ENCODE measurements at places on chromosomes 2 and 18.

DNA sequence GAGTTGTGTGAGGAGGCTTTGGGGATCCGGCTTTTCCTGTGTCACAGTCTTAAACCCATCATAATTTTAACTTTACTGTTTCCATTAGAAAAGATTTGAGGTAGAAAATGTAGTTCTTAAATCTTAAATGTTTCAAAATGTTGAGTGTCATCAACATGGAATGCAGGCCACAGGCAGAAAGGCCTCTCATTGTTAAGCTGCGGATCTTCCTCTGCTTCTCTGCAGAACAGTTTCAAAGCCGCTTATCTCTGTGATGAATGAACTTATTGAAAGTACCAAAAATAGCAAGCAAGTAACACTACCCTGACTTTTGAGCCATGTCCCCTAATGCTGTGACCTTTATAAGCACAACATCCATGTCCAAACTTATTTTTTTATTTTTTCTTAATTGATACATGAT lies 1645.8 kb downstream of the DPP10 start:
- no peak for DNase-seq

GRCh38 chr2:105803773-105804172 lies 59.1 kb downstream of the NCK2 start:
- DNase-seq, result no peak

DNA sequence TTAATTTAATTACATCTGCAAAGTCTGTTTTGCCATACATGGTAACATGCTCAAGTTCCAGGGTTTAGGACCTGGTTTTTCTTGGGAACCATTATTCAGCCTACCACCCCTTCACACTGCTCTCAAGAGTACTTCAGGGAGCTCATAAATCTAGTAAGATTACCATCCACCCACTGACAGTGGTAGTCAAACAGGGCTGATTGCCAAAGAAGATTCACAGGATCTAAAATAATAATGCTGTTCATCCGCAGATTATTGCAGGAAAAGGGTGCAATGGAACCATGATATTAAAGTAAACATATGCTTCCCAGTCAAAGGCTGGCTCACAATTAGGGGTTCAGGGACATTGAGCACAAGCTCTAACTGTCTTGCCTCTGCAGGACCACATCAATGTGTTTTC lies 148.0 kb upstream of the CYRIA start:
- no peak for DNase-seq

DNA sequence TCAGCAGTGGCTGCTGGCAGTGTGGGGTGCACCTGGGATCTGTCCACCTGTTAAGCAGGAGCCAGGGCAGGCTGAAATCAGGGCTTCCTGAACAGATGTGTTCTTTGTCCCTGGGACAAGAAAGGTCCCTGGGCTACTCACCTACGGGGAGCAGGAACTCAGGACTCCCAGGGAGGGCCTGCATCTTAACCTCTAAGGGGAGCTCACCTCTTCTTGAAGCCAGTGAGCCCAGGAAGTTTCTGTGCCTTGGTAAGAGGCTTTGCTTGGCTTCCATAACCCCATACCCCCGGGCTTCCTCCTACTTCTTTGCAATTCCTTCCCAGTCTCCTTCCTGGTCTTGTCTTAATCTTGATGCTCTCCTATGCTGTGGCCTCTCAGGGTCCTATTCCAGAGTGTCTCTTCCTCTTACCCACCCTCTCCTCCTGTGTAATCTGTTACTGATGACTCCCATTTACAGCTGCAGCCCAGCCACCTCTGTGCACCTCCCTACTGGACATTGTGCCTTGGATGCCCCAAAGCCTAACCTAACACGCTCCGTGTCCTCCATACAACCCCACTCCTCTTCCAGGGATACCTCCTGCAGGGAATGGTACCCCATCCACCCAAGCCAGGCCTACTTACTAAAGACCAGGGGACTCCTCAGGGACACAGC lies 55.7 kb upstream of the MAPRE3 start:
- no peak for DNase-seq

- peak; percentile 1 for DNase-seq
Observed at GRCh38 chr2:224401641-224402342, at the start of gene FAM124B. FAM124B (minus strand) TSS chr2:224402107; CDS start chr2:224401768, 339 bp downstream.

DNA sequence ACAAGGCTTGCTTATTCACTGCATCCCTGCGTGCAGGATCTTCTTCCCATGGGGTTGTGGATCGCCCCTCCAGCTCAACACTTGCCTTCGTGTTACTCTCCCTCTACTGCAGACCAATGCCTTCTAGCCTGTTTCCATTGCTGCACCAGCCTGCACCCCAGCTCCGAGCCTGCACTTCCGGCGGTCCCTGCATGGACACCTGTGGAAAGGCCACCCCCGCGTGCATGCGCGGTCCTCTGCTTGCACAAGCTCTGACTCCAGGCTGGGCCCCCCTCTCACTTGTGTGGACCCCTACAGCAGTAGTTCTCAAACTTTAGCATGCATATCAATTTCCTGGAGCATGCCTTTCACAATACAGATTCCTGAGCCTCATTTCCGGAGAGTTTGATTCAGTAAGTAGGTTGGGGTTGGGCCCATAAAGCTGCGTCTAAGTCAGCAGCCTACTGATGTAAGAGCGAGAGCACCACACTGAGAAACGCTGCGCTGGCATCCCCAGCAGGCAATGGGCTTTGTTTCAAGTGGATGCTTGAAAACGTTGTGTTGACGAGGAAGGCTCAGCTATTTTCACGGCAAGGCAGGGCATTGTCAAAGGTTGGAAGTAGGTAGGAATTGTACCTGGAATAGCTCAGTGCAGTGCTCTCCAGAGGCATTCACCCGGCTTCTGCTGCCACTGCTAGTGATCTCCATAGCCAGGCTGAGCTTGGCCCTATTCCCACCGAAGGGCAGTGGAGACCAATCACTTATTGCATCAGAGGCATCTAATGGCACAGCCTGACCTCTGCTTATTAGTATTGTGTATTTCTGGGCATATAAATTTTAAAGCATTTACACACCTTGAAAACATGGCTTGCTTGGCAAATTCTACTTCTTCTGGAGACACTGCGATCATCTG lies 32.6 kb downstream of the CREG2 start:
- no peak for DNase-seq

GRCh38 chr2:981258-981657 lies 30.6 kb downstream of the SNTG2 start:
- no peak for DNase-seq

GRCh38 chr18:68427951-68428401 lies 286.9 kb downstream of the TMX3 start:
- DNase-seq, result no peak

DNA sequence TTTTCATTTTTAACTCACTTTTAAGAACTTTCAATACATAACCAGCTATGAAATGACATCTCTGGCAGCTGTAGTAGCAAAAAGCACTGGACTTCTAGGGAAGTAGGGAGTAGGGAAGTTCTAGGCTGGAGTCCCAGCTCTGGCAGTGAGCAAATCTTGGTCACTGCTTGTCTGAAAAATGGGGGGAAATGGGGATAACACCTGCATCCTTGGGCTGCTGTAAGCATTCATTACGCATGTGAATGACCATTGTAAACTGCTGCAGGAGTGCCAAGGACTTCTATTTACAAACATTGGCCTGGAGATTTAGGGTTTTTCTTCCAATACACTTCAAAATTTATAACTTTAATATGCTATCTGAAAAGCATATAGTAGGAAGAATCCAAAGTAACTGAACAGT lies 972 bp upstream of the MPP4 start:
- no peak for DNase-seq

GRCh38 chr2:129753261-129753660 lies 226.2 kb upstream of the RAB6C start:
- no peak for DNase-seq

DNA sequence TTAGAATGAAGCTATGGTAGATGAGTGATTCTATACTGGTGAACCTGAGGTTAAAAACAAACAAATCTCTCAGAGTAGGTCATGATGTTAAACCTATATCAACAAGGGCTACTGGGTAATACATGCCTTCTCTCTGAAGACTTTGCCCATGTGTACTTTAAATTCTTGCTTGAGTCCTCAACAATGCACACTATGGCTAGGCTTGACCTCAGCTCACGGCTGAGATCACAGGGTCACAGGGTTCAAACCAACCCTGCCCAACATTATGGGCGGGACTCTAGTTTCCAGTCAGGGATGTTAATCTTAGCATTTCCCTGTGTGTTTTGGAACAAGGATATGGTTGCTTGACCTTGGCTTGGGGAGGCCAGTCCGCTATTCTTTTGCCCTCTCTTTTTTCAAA lies 7.7 kb downstream of the CD28 start:
- DNase-seq, result no peak

GRCh38 chr2:217996361-217996760 lies 6.4 kb downstream of the TNS1 start:
- DNase-seq, result no peak

DNA sequence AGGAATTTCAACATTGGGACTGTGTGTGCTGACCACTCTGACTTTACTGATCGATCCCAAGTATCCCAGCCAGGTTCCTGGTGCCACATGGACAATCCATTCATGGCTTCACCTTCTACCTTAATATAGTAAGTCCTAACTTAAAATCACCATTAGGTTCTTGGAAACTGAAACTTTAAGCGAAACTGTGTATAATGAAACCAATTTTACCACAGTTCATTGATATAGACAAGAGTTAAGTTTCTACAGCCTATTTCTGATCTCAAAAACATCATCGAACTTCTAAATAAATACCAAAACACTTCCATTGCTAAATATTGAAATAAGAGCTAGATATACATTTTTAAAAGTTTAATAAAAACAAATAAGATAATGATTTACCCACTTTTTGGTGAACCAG lies 4.4 kb upstream of the EXOC6B start:
- no peak for DNase-seq

DNA sequence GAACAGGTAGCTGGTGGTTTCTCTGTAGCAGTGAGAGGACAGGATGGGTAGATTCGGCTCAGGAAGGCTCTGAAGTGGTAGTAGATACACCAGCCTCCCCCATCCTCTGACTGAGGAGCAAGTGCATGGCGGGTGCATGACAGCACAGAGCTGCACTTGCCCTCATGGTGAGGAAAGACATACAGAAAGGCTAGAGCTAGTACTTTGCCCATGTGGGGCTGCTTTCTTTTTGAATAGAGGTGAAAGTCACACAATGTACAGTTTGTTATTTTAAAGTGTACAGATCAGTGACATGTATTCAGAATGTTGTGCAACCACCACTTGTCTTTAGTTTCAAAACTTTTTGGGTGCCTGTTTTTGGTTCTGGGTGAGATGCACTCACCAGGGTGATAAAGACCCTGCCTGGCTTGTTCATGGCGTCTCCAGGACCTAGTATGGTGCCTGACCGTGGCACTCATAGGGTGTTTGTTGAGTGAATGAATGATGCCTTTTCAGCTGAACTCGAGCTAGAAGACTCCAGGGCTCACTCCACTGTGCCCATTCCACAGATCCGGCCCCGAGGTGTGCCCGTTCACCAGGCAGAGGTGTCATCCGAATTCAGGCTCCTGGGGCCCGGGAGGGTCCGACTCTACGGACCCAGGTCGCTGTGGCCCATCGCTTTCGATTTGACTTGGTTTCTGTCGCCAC lies 421 bp upstream of the VAMP5 start:
- peak; percentile 17 for DNase-seq

GRCh38 chr2:133841900-133842299 lies 273.6 kb upstream of the NCKAP5 start:
- no peak for DNase-seq

GRCh38 chr2:232348936-232349335 lies 29.6 kb upstream of the ALPP start:
- DNase-seq, result no peak

- DNase-seq, result no peak
Observed at GRCh38 chr18:11548396-11548795, 61.0 kb upstream of the SLC35G4 start.

GRCh38 chr2:135840601-135841000 lies 3.6 kb upstream of the LCT start:
- DNase-seq, result no peak

GRCh38 chr18:59986139-59986538 lies 86.3 kb downstream of the PMAIP1 start:
- no peak for DNase-seq

- no peak for DNase-seq
Observed at GRCh38 chr2:102977426-102978090, 215.7 kb downstream of the TMEM182 start.

- no peak for DNase-seq
Observed at GRCh38 chr18:8662560-8663255, 42.6 kb upstream of the MTCL1 start.

- no peak for DNase-seq
Observed at GRCh38 chr2:219287580-219288265, 8.6 kb downstream of the DNAJB2 start.

DNA sequence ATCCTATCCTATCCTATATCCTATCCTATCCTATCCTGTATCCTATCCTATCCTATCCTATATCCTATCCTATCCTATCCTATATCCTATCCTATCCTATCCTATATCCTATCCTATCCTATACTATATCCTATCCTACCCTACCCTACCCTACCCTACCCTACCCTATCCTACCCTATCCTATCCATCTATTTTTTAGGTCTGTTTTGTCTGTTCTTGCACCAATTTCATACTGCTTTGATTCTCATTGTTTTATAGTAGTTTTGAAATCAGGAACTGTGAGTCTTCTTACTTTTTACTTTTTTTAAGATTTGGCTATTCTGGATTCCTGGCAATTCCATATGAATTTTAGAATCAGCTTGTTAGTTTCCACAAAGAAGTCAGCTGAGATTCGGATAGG lies 118.5 kb downstream of the TGFA start:
- DNase-seq, result no peak

DNA sequence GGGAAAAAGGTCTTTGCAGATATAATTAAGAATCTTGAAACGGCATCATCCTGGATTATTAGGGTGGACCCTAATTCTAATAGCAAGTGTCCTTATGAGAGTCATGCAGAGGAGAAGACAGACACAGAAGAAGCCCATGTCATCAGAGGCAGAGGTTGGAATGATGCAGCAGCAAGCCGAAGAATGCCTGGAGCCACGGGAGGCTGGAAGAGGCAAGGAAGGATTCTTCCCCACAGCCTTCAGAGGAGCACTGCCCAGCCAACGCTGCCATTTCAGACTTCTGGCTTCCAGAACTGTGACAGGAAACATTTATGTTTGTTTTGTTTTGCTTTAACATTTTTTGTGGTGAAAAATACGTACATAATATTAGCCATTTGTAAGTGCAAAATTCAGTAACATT lies 72.3 kb downstream of the MCFD2 start:
- DNase-seq, result no peak

DNA sequence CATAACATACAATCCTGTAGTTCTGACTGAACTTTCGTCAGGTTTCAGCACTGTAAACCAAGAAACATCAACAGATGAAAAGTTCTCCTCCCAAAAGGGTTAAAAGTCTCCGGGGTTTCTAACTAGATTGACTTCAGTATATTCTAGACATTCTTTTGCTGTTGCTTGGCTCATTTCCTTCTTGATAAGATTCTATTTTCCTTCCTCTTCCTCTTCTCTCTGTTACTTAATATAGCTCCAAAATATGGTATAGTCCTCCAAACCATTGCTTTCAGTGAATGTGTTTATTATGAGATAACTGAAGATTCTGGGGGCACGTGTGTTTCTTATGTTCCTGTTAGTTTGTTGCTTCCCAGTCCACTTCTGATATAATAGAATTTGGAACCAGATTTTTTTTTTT lies 46.4 kb upstream of the MAP4K3 start:
- no peak for DNase-seq

All from stimulated activated CD4-positive, alpha-beta T cell treated with anti-CD3 and anti-CD28 coated beads, Interleukin-2, amount 100 ng/mL, for 4 hours (primary cell).